ENCODE measurements at places on chromosomes 7 and 10. TPM values are rescaled to one million over a fixed set of nuclear protein-coding genes. Genes with fewer than 3 reads are reported as not detected.

The KCND2 gene
- total RNA-seq, result 2.6 TPM

The FAM25G gene
- total RNA-seq, result not detected

The C10orf53 gene
- not detected for total RNA-seq

The ACTA2 gene
- total RNA-seq, result 231 TPM

The LIPM gene
- total RNA-seq, result not detected

- no peak overlapping the region for H3K27ac ChIP-seq
- H3K36me3 ChIP-seq, result no peaks in the 10 kb centered on the region
- H3K27me3 ChIP-seq, result no peaks in the 10 kb centered on the region
Measured at GRCh38 chr7:143906895-143907294, 4.9 kb upstream of the TCAF1 start.

DNA sequence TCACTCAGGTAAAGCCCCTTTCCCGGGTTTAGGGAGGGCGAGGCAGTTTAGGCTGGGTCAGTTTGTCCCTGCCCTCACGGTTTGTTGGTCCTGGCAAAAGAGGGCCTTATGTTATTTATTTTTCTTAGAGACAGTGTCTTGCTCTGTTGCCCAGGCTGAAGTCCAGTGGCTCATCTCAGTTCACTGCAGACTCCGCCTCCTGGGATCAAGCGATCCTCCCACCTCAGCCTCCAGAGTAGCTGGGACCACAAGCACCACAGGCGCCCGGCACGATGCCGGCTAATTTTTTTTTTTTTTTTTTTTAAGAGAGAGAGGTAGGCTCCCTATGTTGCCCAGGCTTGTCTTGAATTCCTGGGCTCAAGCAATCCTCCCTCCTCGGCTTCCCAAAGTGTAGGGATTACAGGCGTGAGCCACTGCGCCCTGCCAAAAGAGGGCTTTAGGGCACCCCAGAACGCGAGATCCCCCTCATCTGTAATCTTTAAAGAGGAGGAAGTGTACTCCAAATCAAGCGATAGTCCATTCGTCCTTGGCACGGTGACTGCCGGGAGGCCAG lies 626 bp upstream of the BMS1 start:
- peak; percentile 17 for DNase-seq
- H3K4me3 ChIP-seq, result peak overlapping the region; percentile 38
- peak overlapping the region; percentile 97 for H3K27ac ChIP-seq
- no peaks in the 10 kb centered on the region for H3K27me3 ChIP-seq
- no peaks in the 10 kb centered on the region for H3K4me1 ChIP-seq

- no peak overlapping the region for H3K27ac ChIP-seq
- H3K4me3 ChIP-seq, result no peak overlapping the region
- no peaks in the 10 kb centered on the region for H3K4me1 ChIP-seq
- DNase-seq, result no peak
- no peaks in the 10 kb centered on the region for H3K36me3 ChIP-seq
- H3K27me3 ChIP-seq, result no peaks in the 10 kb centered on the region
Measured at GRCh38 chr10:131959841-131960240, 21.9 kb downstream of the BNIP3 start.

GRCh38 chr10:132859084-132859855 lies 73.3 kb upstream of the NKX6-2 start:
- no peak overlapping the region for H3K4me3 ChIP-seq
- H3K4me1 ChIP-seq, result no peaks in the 10 kb centered on the region

DNA sequence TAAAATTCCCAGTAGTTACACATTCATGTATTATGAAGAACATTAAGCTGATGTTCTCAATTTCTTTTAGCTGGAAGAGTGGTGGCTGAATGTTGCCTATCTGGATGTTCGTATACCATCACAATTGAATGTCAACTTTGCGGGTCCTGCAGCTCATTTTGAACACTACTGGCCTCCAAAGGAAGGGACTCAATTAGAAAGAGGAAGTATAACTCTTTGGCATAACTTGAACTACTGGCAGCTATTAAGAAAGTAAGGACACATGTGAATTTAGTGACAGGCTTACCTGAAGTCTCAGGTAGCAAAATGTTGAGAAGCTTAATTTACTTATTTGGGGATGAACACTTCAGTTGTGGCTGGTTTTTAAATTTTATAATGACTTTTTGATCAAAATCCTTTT lies 15.9 kb downstream of the CROT start:
- no peak overlapping the region for H3K27ac ChIP-seq
- DNase-seq, result no peak
- H3K27me3 ChIP-seq, result no peaks in the 10 kb centered on the region
- no peaks in the 10 kb centered on the region for H3K36me3 ChIP-seq
- H3K4me1 ChIP-seq, result no peaks in the 10 kb centered on the region

- peaks cover 4% of the 10 kb centered on the region for H3K4me1 ChIP-seq
- H3K27ac ChIP-seq, result no peak overlapping the region
- no peaks in the 10 kb centered on the region for H3K27me3 ChIP-seq
- H3K4me3 ChIP-seq, result no peak overlapping the region
- H3K36me3 ChIP-seq, result no peaks in the 10 kb centered on the region
Measured at GRCh38 chr7:87874066-87874465, 2.1 kb downstream of the SLC25A40 start.

- H3K27me3 ChIP-seq, result no peaks in the 10 kb centered on the region
- H3K27ac ChIP-seq, result no peak overlapping the region
- H3K36me3 ChIP-seq, result no peaks in the 10 kb centered on the region
Measured at GRCh38 chr10:84511709-84512285, 183.4 kb downstream of the CCSER2 start.

- no peak overlapping the region for H3K27ac ChIP-seq
- no peaks in the 10 kb centered on the region for H3K27me3 ChIP-seq
- H3K4me1 ChIP-seq, result no peaks in the 10 kb centered on the region
- no peaks in the 10 kb centered on the region for H3K36me3 ChIP-seq
- DNase-seq, result no peak
- H3K4me3 ChIP-seq, result no peak overlapping the region
Measured at GRCh38 chr10:3987143-3987974, 202.3 kb upstream of the KLF6 start.

- no peaks in the 10 kb centered on the region for H3K27me3 ChIP-seq
- H3K4me1 ChIP-seq, result peaks cover 22% of the 10 kb centered on the region
- H3K4me3 ChIP-seq, result peak overlapping the region; percentile 64
- H3K36me3 ChIP-seq, result no peaks in the 10 kb centered on the region
- no peak for DNase-seq
Measured at GRCh38 chr7:99557196-99557607, 1.2 kb upstream of the ZNF655 start.

- no peaks in the 10 kb centered on the region for H3K4me1 ChIP-seq
- H3K27ac ChIP-seq, result no peak overlapping the region
- no peak for DNase-seq
- H3K36me3 ChIP-seq, result peaks cover 4% of the 10 kb centered on the region
- H3K27me3 ChIP-seq, result no peaks in the 10 kb centered on the region
- no peak overlapping the region for H3K4me3 ChIP-seq
Measured at GRCh38 chr10:104002911-104003310, 36.0 kb downstream of the SLK start.

DNA sequence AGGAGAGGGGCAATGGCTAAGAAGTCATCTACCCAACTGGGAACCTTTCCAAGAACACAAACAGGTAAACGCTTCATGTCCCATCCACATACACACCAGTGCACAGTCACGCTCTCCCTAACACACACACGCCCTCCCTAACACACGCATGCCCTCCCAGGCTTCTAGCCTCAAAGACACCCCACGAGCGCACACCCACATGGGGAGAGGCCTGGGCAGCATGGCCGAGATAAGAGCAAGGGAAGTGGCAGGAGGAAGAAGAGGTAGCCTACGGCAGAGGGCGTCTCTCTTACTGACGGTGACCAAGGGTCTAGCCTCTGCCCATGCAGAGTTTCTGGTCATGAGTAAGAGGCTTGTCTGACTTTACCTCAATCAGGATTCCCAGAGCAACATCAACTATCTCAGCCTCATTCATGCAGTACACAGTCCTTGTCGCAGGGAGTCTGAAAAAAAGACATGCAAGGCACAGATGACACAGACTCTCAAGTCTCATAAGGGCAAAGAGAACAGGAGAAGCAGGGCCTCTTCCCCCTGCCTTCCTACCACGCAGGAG lies 3.1 kb downstream of the CYREN start:
- H3K27ac ChIP-seq, result no peak overlapping the region
- H3K36me3 ChIP-seq, result no peaks in the 10 kb centered on the region
- no peak for DNase-seq
- H3K4me3 ChIP-seq, result no peak overlapping the region

Measured in hepatocyte (in vitro differentiated cells).